NCI-H2029 treated with DMSO at 0.1 percent for 48 hours (cell line): ENCODE measurements at places on chromosomes 1 and 21.
A peak's percentile ranks its signal among the peaks of the same experiment; 100 is the strongest.

DNA sequence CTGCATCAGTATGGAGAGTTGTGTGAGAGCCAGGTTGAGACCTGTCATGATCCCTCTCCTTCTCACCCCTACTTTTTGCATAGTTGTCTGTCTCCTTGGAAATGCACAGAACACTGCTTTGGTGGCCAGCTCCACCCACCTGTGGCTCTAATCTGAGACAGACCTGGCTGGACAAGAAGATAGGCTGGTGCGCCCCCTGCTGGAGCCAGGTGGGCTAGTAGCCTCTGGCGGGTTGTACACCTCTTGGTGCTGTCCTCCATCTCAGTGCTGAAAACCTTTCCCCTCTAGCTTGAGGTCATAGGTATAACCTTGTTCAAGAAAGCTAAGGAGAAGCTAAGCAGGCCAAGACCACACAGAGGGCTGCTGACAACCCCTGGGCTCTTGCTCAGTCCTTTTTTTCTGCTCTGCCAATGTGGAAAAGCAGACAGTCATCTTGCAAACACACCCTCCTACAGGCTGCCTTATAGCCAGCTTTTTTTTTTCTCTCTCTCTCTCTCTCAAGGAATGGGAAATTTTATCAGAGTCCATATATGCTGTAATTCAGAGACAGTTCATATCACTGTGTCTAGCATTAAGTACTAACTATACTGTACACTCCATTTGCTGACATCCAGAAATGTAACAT, 58.8 kb upstream of the SPATA6 start:
- DNase-seq, result peak; percentile 89

DNA sequence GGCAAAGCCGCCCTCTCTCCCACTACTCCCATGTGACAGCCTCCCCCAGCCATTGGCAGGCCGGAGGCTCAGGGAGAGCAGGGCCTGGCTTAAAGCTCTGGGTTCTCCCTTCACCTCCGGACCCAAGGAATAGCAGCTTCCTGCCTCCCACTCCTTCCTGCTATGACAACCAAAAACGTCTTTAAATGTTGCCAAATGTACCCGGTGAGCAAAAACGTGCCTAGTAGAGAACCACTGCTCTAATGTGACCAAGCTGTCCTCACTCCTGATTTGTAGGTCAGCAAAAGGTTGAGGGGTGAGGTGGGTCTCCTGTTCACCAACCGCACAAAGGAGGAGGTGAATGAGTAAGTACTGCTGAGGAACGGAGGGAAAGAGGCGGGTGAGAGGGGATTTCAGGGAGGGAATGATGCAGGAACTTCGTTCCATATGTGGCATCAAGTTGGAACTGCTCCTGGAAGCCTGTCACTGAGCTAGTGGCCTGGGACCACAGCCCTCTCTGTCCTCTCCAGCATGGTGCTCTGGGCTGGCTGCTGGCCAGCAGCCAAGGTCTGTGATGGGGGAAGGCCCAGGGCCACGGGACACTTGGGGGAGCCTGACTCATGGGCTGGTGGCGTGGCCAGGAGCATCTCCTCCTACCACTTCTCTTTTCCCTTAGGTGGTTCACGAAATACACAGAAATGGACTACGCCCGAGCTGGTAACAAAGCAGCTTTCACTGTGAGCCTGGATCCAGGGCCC, 5.7 kb downstream of the MRTO4 start:
- no peak for DNase-seq

GRCh38 chr1:35783055-35783583, 13.3 kb upstream of the CLSPN start:
- DNase-seq, result no peak

DNA sequence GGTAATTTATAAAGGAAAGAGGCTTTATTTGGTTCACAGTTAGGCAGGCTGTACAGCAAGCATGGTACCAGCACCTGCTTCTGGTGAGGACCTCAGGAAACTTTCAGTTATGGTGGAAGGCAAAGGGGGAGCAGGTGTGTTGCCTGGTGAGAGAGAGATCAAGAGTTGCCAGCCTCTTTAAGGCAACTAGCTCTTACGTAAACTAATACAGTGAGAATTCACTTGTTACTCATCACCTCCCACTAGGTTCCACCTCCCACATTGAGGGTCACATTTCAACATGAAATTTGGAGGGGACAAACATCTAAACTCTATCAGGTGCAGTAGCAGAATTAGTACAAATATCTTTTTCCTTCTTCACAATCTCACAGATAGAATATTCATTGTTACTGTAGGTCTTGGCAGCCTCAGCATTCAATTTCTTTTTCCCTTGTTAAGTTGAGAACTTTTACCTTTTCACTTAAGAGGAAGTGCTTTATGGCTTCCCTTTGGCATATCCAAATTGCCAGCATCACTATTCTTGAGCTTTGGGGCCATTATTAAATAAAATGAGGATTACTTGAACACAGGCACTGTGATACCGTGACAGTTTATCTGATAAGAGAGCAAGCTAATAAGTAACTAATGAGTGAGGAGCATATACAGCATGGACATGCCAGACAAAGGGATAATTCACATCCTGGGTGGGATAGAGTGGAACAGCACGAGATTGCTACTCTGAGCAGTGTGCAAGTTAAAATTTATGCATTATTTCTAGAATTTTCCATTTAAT, 48.4 kb downstream of the MAGI3 start:
- no peak for DNase-seq

DNA sequence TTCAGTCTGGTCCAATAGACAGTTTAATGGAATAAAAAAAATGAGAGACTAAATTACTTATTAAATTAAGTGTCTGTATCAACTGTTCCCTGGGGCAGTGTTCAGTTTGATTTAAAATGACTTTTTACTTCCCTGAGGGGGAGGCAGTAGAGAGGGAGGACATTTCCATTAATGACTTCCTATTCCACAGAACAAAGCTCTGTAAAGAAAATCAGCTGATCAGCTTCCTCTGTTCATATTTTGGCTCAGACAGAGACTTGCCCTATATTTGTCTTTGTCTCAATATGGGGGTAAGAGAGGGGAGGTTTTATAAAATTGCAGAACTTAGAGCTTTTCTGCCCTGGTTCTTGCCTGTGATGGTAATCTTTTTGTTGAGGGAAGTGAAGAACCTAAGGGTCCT, 8.4 kb downstream of the CFAP126 start:
- DNase-seq, result no peak

- no peak for DNase-seq
Measured at GRCh38 chr1:27544834-27545233, 54.9 kb upstream of the WASF2 start.
